ENCODE measurements at places on chromosomes 2 and 18.

DNA sequence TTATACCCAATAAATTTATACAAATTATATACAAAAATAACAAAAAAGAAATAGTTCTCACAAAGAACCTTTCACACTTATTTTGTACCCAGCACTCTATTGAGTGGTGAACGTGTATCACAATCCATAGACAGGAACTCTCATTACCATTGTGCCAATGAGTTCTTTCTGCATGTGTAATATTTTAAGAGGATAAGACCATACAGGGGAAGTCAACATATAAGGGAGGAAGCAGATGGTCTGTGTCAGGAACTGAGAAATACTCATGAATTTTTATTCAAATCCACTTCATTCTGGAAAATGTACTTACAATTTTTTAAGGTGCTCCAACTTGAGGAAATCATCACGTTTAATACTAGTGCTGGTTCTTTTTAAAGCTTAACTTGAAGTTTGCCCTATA lies 27.1 kb upstream of the ELOA2 start:
- no peak for DNase-seq

DNA sequence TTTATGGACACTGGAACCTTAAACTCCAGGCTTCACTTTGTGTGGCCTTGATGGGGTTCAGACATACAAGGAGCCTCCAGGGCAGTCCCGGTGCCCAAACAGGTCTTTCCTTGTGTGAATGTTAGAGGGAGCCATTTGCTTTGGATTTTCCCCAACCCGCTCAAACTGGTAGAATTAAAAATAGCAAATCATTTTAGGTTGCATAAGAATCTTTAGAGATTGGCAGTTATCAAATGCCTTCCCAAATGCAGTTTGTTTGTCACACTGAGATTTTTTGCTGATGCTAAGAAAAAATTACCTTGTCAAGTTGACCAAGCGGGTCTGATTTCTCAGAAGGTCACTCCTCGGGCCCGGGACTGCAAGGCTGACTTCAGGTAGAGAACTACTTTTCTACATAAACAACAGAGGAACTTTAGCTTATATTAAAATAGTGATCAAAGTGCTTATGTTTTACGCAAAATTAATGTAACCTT lies 36.4 kb downstream of the ATP6V1C2 start:
- DNase-seq, result no peak

- DNase-seq, result peak; percentile 43
Observed at GRCh38 chr2:85011747-85012146, 40.8 kb downstream of the KCMF1 start.

- no peak for DNase-seq
Observed at GRCh38 chr2:236730393-236730792, 160.8 kb downstream of the ACKR3 start.

DNA sequence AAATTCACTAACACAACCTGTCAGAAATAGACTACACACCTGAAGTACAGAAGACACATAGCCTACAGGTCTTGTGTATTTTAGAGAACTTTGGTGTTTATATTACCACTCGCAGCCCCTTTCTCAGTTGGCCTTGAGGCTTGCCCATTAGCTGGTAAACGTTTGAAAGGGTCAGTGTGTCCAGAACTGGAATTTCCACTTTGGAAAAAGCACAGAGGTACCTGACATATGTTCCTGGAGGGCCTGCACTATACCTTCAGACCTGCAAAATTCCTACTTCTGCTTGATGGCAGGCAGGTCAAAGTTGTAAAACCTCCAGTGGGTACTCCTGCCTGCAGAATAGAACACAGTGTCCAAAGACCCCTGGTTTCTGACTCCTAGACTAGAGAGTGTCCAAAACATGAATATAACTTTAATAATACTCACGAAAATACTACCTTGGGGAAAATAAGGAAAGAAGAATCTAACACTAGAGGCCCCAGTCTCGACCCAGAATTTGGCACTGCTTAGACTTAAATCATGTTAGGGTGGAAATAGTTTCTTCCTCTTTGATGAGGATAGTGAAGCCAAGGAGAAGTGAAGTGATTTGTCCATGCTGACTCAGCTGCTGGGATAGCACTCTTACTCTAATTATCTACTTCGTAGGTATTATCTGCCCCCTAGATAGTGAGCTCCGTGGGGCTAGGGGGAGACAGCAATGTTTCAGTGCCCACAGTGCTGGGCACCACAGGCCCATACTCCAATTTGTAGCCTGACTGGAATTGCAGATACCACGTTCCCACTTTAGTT lies 2.8 kb downstream of the KCTD1 start:
- no peak for DNase-seq

- no peak for DNase-seq
Observed at GRCh38 chr2:27942612-27943547, 52.4 kb downstream of the BABAM2 start.

GRCh38 chr2:69383176-69383812 lies 3.7 kb downstream of the GFPT1 start:
- DNase-seq, result no peak

DNA sequence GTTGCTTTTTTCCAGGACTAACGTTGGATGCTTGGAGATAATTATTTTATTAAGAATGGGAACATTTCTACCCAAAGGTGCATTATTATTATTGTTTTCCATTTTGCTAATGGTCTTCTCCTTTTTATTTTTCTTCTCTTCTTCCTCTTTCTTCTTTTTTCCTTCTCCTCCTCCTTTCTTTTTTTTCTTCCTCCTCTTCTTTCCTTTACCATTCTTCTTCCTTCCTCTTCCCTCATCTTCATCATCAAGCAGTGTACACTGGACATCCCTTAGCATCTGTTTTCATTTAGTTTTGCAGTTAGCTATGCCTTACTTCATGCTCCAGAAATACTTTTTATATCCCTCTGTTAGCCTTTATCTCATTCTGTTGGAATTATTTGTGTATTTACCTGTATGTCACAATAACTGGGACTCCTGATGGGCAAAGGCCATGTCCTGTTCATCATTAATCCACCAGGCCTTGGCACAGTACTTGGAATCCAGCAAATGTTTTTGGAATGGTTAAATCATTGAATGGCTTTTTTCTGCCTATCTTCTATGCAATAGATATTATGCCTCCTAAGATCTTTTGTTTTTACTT lies 162.7 kb downstream of the CAMKMT start:
- DNase-seq, result no peak

DNA sequence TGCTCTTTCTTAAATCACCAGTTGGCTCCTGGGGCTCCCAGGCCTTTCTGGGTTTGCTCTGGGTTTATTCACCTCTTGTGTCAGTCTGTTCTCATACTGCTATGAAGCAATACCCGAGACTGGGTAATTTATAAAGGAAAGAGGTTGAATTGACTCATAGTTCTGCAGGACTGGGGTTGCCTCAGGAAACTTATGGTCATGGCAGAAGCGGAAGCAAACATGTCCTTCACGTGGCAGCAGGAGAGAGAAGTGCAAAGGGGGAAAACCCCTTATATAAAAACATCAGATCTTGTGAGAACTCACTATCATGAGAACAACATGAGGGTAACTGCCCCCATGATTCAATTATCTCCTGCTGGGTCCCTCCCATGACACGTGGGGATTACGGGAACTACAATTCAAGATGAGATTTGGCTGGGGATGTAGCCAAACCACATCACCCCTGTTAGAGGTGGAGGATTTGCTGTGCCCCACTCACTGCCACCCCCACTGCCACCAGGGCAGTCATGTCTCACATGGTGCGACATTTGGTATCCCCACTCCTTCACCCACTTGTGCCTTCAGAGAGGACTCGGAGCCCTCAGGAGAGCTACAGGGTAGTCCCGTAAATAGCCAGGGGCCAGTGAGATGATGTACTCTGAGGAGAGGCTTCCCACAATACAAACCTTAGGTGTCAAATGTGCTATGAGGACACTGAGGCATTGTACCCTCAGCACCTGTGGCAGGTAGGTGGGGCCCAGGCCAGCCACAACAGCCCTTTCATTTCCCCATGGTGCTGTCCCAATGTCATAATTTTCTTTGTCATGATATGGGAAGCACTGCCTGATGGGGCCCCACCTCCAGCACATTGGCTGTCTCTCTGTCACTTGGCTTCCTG lies 35.7 kb downstream of the CDC42EP3 start:
- DNase-seq, result no peak

- DNase-seq, result no peak
Observed at GRCh38 chr18:5066380-5066977, 130.6 kb downstream of the AKAIN1 start.

- DNase-seq, result no peak
Observed at GRCh38 chr18:42305869-42306593, 351.0 kb downstream of the PIK3C3 start.

DNA sequence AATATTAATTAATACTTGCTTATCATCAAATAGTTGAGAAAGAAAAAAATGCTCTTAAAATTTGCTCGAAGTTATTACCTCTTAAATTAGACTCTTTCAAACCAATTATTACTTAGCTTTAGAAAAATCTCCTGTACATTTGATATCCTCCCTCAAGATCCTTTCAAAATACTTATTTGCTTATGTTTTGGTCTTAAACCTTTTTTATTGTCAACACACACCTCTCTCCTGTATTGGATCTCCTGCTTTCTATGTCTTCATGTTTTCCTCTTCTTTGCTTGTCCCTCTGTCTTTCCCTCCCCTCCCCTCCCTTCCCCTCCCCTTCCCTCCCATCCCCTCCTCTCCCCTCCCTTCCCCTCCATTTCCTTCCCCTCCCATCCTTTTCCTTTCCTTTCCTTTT lies 14.0 kb downstream of the OSBPL6 start:
- no peak for DNase-seq

- DNase-seq, result no peak
Observed at GRCh38 chr18:55462652-55463051, 125.3 kb downstream of the TCF4 start.

DNA sequence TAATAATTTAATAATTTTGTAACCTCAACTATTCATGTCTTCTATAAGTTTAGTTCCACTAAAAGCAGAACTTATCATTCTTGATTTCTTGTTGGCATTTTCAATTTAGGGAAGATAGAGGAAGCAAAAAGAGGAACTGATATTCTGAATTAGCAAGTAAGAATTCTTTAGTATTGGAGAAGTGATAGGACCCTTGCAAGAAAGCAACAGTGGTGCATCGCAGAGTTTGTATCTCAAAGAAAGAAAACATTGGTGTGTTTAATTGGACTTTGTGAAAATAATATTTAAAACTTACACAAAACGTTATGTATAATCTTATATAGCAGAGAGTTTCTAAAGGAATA lies 36.5 kb upstream of the TNFRSF11A start:
- no peak for DNase-seq

- DNase-seq, result no peak
Observed at GRCh38 chr18:23453680-23454058, 582 bp downstream of the RIOK3 start.

DNA sequence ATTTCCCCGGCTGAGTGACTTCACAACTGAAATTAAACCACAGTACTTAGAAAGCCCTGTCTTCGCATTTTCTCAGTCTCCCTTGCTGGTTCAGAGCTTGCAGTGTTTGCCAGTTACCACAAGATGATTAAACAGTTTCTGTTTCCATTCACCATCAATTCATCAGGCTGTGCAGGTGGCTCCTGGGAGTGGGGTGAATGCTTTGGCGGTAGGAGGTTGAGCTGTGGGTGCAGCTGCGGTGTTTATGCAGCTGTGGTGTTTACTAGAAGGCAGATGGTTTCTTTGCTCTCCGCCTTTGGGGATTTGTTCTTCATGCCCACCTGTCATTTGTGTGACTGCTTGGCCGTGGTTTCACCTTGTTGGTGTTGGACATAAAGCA lies 16.1 kb downstream of the ACOXL start:
- no peak for DNase-seq

- DNase-seq, result no peak
Observed at GRCh38 chr2:181123798-181124231, 143.4 kb downstream of the UBE2E3 start.

GRCh38 chr18:43789234-43790000 lies 512.1 kb upstream of the SYT4 start:
- no peak for DNase-seq

DNA sequence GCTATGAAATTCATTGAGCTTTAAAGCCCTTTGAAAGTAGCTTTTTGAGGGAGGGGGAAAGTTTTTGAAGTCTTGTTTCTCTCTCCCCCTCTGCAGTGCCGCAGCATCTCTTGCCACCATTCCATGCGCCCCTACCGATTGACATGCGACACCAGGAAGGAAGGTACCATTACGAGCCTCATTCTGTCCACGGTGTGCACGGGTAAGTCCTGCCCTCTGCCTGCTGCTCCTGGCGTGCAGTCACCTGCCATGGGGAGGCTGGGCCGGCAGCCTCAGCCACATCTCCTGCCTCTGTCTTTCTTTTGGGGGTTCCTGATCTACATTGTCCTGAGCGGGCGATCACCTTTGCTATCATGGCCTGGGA lies 191.6 kb downstream of the GLI2 start:
- no peak for DNase-seq

DNA sequence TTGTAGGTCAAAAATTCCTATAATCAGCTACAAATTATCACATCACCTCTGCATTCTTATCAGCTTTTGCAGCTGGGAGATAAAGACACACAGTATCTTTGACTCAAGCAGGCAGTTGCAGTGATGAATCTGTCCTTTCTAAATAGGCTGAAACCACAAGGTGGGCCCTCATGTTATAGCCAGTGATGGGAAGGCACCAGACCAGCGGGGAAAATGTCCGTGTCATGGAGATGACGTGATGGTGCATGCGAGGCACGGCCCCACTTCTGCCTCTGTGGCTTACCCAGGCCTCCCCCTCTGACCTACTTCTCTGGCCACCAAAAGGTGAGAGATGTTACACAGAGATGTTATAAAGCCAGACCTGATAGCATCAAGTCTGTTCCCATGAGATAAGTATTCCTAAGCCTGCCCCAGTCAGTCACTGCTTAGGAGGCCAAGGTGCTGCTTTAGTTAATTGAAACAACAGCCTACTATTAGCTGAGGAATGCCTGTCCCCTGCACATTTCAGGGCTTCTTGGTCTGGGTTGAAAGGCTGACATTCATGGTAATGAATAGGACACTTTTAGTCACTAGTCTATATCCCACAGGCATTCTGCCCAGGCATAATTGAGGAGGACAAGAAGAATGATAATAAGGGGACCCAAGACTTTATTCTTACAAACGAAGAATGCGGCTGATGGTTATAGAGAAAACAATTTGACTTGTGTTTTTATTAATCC lies 327.9 kb downstream of the LPIN1 start:
- DNase-seq, result no peak

- no peak for DNase-seq
Observed at GRCh38 chr18:23669804-23670405, 7.2 kb upstream of the ANKRD29 start.

GRCh38 chr18:58393295-58393694 lies 235.6 kb downstream of the ALPK2 start:
- DNase-seq, result no peak

- no peak for DNase-seq
Observed at GRCh38 chr2:31271851-31272267, 37.9 kb downstream of the EHD3 start.

- DNase-seq, result no peak
Observed at GRCh38 chr18:34760444-34760843, 50.3 kb downstream of the DTNA start.

- no peak for DNase-seq
Observed at GRCh38 chr2:71974846-71975245, 172.8 kb downstream of the CYP26B1 start.
